ENCODE measurements at places on chromosomes 12 and 14. TPM values are rescaled to one million over a fixed set of nuclear protein-coding genes. Genes with fewer than 3 reads are reported as not detected.

ALG10 gene
- polyA plus RNA-seq: 2.9 TPM

HIF1A gene
- polyA plus RNA-seq: 88.0 TPM

ALG10B gene
- polyA plus RNA-seq: 0.63 TPM

GLIPR1L1 gene
- polyA plus RNA-seq: not detected

B4GALNT1 gene
- polyA plus RNA-seq: not detected

SRSF9 gene
- 204 TPM for polyA plus RNA-seq

PPM1H gene
- polyA plus RNA-seq: not detected
